NCI-H2107 (cell line): ENCODE measurements at places on chromosomes 6 and 20.
A peak's percentile ranks its signal among the peaks of the same experiment; 100 is the strongest.

GRCh38 chr20:37845241-37845681, 57.7 kb upstream of the VSTM2L start:
- no peak for DNase-seq

DNA sequence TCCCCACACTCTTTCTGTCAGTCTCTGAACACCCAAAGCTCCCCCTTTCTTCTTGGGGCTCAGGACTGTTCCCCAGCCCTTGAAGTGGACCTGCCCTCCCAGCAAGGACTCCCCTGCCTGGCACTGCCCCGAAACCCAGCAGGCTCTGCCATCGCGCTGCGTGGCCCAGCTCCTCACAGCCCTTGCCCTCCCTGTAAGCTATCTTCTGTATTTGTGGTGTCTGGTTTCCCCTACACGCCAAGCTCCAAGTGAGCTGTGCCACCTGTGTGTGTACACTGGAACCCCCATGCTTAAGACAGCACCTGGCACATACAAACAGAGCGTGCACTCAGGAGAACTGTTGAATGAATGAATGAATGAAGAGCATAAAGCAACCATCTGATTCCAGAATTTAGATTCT, 57.7 kb downstream of the TMEM242 start:
- peak; percentile 54 for DNase-seq

- no peak for DNase-seq
Observed at GRCh38 chr6:115570331-115570730, 490.4 kb downstream of the FRK start.

GRCh38 chr20:52975803-52976531, 3.8 kb downstream of the TSHZ2 start:
- no peak for DNase-seq

DNA sequence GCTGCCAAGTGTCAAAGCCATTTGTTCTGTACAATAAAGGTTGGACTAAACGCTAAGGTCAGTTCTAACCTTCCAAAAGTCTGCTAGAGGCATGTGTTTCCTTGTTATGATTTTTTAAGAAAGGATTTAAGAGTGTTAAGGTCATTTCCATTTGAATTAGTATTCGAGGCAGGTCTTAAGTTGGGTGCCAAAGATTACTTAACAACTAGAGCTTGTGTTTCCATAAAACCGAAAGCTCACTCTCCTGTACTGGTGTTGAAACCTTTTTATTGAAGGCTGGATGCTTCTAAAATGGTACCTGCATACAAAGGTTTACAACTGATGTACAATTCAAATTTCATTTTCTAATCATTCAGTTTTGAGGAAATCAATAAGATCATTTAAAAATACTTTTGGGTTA, 82.4 kb downstream of the RNF144B start:
- DNase-seq: no peak

GRCh38 chr20:8678098-8678776, 390.6 kb upstream of the PLCB4 start:
- no peak for DNase-seq

GRCh38 chr6:27505209-27506027, 32.5 kb upstream of the ZNF184 start:
- no peak for DNase-seq

DNA sequence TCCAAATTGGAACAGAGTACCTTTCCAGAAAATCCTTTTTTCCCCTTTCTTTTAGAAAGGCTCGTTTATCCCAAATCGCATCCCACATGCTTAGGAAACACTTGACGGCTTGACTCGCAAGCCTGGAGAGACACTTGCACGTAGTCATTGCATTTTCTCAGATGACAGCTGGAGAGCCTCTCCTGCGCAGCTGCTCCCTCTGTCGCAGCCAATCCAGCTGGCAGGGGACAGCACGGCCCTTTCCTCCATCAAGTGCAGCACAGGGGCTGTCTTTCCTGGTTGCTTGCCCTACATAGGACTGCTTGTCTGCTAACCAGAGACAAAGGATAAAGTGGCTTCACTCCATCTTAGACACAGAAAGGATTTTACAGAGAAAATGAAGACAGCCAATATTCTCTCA, 77.6 kb upstream of the RGS17 start:
- peak; percentile 48 for DNase-seq

DNA sequence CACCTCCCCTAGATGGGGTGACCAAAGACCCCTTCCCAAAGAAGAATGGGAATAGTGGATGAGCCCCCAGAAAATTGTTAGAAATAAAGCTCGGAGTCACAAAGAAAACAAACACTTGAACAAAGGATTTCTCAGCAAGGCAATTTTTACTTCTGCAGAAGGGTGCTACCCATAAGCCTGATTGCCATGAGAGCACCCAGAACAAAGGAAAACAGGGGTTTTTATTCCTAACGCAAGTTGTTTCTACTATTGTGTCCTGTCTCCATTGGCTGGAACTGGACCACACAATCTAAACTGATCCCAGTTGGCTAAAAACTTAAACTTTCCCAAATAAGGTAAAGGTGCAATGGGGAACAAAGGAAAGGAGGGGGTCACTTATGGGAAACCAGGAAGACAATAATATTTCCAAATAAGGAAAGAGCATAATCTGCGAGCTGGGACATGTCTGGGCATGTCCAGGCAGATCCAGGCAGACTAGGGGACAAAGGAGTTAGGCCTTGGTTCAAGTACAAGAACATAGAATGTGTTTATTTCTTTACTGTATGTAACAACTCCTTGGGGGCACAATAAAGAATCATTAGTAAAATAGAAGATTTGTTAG, 20.0 kb downstream of the HLA-B start:
- no peak for DNase-seq

DNA sequence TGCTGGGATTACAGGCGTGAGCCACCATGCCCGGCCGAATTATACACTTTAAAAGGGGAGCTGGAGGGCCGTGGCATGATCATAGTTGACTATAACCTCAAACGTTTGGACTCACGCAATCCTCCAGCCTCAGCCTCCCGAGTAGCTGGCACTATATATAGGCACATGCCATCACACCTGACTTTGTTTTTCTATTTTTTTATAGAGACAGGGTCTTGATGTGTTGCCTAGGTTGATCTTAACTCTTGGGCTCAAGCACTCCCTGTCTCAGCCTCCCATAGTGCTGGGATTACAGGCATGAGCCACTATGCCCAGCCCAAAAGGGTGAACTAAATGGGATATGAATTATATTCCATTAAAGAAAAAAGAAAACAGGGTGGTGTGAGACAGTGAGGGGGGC, 7.8 kb downstream of the PTGIS start:
- DNase-seq: no peak
